ENCODE measurements at places on chromosomes 1 and 21. TPM values are rescaled to one million over a fixed set of nuclear protein-coding genes. Genes with fewer than 3 reads are reported as not detected.
A peak's percentile ranks its signal among the peaks of the same experiment; 100 is the strongest.

GRCh38 chr1:215192306-215192705 lies 109.8 kb downstream of the KCNK2 start:
- H3K4me1 ChIP-seq: no peaks in the 10 kb centered on the region
- no peak overlapping the region for H3K4me3 ChIP-seq
- no peak for DNase-seq
- no peak overlapping the region for H3K27ac ChIP-seq
- H3K27me3 ChIP-seq: no peaks in the 10 kb centered on the region

GRCh38 chr1:53608071-53608470 lies 130.9 kb downstream of the GLIS1 start:
- no peak overlapping the region for H3K27ac ChIP-seq
- H3K36me3 ChIP-seq: no peaks in the 10 kb centered on the region
- H3K4me3 ChIP-seq: no peak overlapping the region
- no peaks in the 10 kb centered on the region for H3K4me1 ChIP-seq

RAP1GAP gene
- 36.1 TPM for total RNA-seq

GRCh38 chr21:43726686-43727518 lies 8.0 kb downstream of the PDXK start:
- no peak overlapping the region for H3K4me3 ChIP-seq

ADAMTS5 gene
- total RNA-seq: 3.0 TPM

GRCh38 chr1:114466334-114467014 lies 44.5 kb downstream of the TRIM33 start:
- no peak for DNase-seq
- no peaks in the 10 kb centered on the region for H3K36me3 ChIP-seq
- H3K27ac ChIP-seq: no peak overlapping the region

TCEANC2 gene
- 2.5 TPM for total RNA-seq

DNA sequence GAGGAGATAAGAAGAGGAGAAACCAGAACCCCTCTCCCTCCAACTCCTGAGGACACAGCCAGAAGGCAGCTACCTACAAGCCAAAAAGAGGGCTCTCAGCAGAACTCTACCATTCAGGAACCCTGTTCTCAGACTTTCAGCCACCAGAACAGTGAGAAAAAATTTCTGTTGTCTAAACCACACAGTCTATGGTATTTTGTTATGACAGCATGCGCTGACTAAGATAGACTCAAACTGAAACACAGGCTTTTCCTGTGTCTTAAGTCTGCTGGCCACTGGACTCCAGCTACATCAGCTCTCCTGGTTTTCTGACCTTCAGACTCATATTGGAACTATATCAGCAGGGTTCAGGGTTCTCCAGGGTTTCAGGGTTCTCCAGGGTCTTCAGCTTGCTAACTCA lies 126.5 kb upstream of the TNFSF4 start:
- H3K27ac ChIP-seq: no peak overlapping the region
- no peaks in the 10 kb centered on the region for H3K4me1 ChIP-seq
- no peaks in the 10 kb centered on the region for H3K27me3 ChIP-seq
- no peak overlapping the region for H3K4me3 ChIP-seq
- DNase-seq: no peak

DNA sequence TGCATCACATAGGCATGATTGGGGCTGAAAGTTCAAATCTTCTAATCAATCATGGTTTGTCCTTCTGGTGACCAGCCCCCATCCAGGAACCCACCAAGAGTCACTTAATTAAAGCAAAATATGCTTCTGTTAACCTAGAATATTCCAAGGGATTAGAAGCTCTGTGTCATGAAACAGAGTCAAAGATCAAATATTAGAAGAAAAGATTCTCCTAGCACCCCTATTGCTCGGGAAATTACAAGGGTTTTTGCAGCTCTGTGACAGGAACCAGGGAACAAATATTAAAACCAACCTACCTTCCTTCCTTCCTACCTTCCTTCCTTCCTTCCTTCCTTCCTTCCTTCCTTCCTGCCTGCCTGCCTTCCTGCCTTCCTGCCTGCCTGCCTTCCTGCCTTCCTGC lies 31.8 kb upstream of the ACTN2 start:
- H3K4me1 ChIP-seq: no peaks in the 10 kb centered on the region
- no peaks in the 10 kb centered on the region for H3K36me3 ChIP-seq
- H3K27me3 ChIP-seq: no peaks in the 10 kb centered on the region
- H3K27ac ChIP-seq: no peak overlapping the region

FAM72B gene
- 0.97 TPM for total RNA-seq

SYT14 gene
- 6.0 TPM for total RNA-seq

DNA sequence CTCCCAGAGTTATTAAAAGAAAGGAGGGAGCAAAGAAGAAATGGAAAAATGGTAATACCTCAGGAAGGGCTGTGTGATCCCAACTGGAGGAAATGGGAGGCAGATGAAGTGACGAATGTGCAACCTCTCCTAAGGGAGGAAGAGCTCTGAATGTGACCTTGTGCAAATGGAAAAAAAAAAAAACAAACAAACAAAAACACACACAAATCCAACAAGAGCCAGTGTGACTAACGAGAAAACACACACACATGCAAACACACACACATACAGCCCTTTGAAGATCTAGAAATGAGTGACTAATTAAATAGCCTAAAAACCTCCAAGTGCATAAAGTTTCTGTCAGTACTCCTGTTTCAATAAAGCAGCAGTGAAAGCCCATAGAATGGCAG lies 49.0 kb downstream of the CCN1 start:
- no peaks in the 10 kb centered on the region for H3K27me3 ChIP-seq
- H3K27ac ChIP-seq: peak overlapping the region; percentile 65
- H3K4me3 ChIP-seq: no peak overlapping the region
- H3K36me3 ChIP-seq: no peaks in the 10 kb centered on the region
- no peak for DNase-seq

CFAP141 gene
- not detected for total RNA-seq

HAX1 gene
- 96.6 TPM for total RNA-seq

- DNase-seq: no peak
- no peaks in the 10 kb centered on the region for H3K36me3 ChIP-seq
- no peak overlapping the region for H3K4me3 ChIP-seq
- H3K27ac ChIP-seq: no peak overlapping the region
- no peaks in the 10 kb centered on the region for H3K27me3 ChIP-seq
Observed at GRCh38 chr1:63973005-63973419, 199.2 kb downstream of the ROR1 start.

DNA sequence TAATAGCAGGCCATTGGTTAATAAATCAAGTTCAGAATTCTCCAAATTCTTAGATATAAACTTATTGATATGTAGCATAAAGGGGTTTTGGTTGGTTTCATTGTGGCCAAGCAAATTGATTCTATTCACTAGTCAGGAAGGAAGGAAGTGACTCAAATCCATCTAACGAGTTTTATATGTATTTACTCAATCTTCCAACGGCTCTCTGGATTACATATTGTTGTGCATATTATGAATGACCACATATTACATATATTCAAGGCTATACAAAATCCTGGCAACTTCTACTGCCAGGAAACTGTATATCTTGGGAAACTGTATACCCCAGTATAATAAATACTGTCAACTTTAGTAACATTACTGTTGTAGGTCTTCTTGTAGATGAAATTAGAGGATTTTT lies 20.1 kb upstream of the PDE4B start:
- no peak for DNase-seq
- H3K27ac ChIP-seq: no peak overlapping the region
- H3K36me3 ChIP-seq: no peaks in the 10 kb centered on the region
- H3K4me3 ChIP-seq: no peak overlapping the region
- H3K4me1 ChIP-seq: no peaks in the 10 kb centered on the region

DNA sequence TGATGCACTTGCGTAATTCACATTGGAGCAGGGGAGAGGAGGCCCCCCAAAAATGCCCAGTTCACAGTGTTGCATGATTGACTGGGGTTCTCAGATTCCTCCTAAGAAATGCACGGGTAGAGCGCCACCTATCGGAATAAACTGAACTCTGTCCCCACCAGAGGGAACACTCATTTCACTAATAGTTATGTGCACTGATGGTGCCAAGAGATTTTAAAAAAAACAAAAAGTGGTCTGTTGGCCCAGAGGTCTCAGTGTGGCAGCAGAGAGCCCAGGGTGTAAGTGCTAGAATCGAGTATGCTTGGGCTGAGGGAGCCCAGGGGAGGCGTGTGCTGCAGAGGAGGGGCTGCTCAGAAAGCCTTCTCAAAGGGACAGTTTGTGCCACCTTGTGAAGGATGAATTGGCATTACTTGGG lies 6.9 kb downstream of the PINK1 start:
- H3K36me3 ChIP-seq: peaks cover 3% of the 10 kb centered on the region
- DNase-seq: peak; percentile 19
- no peak overlapping the region for H3K4me3 ChIP-seq
- no peaks in the 10 kb centered on the region for H3K4me1 ChIP-seq
- H3K27ac ChIP-seq: no peak overlapping the region

AMY2A gene
- not detected for total RNA-seq

DNA sequence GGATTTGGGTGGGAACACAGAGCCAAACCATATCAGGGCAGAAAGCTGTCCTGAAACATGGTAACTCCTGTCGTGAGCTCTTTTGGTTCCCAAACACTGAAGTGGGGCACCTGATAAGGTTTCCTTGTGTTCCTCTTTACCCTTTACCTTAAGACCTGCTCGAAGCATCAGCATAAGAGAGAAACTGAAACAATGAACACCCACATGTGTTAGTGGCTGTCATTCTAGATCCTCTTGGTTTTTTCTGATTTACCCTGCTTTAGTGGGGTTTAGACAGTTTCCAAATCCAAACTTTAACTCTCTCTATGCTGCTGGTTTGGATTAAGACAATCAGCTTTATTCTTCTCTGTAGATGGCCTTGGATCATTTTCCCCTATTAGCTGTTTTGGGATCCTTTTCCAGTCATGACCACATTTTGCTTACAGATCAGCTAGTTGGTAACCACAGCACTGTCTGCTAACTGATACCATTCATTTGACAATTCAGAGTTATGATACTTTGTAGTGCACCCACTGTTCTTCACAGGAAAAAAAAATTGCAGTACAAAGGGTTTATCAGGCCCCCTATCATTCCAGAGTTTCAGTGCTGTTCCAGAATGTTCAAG lies 975 bp upstream of the MNDA start:
- no peaks in the 10 kb centered on the region for H3K27me3 ChIP-seq
- H3K4me1 ChIP-seq: no peaks in the 10 kb centered on the region
- H3K27ac ChIP-seq: no peak overlapping the region

GRCh38 chr21:45848331-45848730 lies 133.2 kb upstream of the COL6A1 start:
- no peaks in the 10 kb centered on the region for H3K36me3 ChIP-seq
- no peak for DNase-seq
- H3K27me3 ChIP-seq: no peaks in the 10 kb centered on the region

Data from prostate gland (tissue), 2 donors.